Activated CD4-positive, alpha-beta T cell treated with anti-CD3 and anti-CD28 coated beads, Interleukin-2, amount 50 U/mL, for 4 hours (primary cell): ENCODE measurements at places on chromosomes 11 and 22.

DNA sequence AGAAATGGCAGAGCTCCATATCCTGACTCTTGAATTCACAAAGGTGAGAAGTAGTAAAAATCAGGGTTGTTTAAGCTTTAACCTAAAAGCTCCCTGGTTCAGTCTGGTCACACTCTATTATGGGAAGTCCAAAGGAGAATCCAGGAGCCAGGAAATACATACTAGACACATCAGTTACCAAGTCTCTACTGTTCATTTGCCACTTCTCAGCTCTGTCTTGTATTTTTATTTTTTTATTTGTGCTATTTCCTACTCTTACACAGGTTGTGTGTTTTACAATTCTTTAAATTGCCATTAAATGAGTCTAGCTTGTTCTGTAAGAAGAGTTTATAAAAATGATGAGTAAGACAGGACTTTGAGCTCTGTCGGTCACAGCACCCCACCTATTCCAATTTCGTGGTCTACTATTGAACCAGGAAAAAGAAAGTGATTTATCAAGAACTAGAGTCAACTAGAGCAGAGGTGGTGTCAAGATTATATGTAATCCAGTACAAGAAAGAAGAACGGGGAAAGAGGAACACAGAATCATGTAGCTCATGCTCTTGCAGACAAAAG is 9.7 kb downstream of the MS4A12 start:
- DNase-seq: no peak

DNA sequence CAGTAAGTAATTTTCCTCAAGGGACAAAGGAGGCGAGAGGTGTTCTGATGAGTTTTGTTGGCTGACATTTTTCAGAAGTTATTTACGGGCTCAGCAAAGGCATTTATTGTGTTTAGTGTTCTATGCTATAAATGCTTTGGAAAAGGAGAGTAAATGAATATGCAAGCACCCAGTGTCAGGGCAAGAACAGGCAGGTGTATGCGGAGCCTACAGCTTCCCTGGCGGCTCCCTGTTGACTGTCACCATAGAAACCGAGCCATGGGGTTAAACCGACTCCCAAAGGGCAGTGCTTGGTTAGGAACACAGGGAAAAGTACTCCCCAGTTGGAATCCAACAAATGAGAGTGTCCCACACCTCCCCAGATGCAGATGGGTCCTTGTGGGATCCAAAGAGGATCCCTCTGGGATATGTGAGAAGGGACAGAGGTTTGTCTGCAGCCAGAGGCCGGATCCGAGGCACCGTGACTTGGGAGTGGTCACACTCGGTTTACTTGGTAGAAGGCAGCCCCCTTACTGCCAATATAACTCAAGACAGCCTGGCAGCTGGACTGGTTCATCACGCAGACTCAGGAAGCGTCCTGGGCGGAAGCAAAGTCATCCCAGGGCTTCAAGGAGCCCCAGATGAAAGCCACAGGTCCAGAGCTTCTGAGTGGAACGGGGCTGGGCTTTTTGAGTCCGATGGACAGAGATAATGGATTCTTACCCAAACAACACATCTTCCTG is 329.7 kb downstream of the CTTN start:
- no peak for DNase-seq

DNA sequence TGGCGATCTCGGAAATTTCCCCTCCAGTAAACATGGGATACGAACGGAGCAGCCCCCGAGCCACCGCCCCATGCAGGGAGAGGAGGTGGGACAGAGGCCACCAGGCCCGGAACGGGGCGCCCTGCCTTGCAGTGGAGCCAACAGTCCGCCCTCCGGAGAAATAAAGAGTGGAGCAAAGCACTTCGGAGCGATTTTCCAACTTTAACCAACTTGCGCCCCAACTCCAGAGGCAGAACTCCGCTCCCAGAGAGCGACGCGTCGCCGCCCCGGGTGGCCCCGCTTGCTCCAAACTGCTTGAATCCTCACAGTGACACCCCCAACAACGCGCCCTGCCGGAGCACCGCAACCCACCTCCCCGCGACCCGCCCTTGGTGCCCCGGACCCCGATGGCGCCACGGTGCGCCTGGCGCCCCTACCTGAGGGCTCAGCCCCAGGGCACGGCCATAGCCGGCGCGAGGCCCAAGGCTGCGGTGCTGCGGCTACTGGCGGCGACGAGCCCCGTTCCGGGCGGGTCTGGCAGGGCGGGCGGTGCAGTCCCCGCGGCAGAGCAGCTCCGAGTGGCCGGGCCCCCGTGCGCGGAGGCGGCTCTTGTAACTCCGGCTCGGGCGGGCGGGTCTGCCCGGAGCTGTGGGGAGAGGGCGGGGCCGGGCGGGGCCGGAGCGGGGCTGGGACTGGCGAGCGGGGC is at the start of gene AHNAK:
Gene AHNAK (minus strand): TSS at position 563 of the 685 bp plus-strand sequence. CDS start 10,708 bp downstream, outside the sequence.
- DNase-seq: peak; percentile 38

DNA sequence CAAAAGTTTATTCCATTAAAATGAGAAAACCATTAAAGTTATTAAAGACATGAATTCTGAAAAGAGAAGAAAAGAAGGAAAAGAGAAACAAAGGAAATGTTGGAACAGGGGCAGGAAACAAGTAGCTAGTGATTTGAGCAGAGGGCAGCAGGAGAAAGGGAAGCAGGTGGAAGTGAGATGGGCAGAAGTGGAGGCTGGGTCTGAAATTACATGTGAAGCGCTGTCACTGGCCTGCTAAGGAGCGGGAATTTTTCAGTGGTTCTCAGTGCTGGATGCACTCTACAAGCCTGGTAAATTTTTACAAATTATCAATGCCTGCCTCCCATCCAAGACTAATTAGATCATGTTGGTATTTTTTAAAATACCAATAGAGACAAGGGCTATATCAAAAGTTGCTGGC is 48.4 kb downstream of the NOX4 start:
- DNase-seq: no peak

DNA sequence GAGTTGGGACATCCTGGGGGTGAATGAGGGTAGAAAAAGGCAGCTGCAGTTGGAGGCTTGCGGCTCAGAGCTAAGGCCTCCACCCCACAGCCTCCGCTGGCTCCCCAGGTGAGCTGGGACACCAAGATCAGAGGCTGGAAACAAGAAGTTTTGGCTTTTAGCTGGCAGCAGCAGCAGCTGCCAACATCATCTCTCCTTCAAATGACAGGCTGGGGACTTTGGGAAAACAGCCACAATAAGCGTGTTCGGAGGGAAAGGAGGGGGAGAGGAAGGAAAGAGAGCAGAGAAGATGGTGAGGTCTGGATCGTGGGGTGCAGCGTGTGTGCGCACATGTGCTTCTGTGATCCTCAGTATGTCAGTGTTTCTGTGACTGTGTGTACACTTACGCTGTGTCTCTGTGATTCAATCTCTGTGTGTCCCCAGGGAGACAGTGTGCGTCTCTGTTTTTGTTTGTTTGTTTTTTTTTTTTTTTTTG is 62.0 kb upstream of the RASD2 start:
- DNase-seq: no peak

GRCh38 chr11:112958670-112959069 is 2.5 kb upstream of the NCAM1 start:
- DNase-seq: no peak

DNA sequence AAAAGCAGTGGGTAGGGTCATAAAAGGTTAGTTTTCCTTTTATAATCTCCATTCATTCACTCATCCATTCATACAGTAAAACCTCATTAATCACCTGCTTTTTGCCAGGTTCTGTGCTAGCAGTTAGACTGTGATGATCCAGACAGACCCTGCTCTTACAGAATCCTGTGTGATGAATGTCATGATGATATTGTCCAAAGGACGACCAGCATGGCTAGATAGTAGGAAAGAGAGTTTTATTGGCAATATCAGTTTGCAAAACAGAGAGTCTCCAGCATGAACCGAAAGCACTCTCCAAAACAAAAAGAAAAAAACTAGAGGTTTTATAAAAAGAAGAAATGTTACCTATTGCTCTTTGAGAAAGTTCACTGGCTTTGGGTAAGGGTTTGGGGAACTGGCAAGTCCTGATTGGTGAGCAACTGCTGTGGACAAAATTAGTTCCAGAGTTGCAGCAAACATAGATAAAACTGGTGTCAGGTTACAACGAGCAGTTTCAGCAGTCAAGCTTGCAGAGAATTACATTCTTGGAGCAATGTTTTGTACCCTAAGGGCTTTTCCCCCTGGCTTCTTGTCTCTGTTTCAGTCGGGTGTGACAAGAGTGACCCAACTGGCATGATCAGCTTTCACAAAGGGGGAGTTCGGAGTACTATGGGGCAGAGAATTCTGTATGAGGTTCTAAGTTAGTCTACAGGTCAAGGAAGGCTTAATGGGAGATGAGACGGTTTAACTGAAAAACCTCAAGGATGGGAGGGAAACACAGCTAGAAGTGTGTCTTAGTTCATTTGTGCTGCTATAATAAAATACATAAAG is 58.3 kb downstream of the HSD17B12 start:
- no peak for DNase-seq

GRCh38 chr11:118980191-118980881 is 8.8 kb downstream of the FOXR1 start:
- DNase-seq: no peak

GRCh38 chr11:85825616-85826015 is 14.7 kb upstream of the SYTL2 start:
- DNase-seq: no peak
